ENCODE measurements at places on chromosomes 12 and 14.

- DNase-seq, result no peak
Observed at GRCh38 chr14:22900081-22900799, 17.2 kb downstream of the REM2 start.

GRCh38 chr14:33110737-33111443 lies 172.2 kb downstream of the NPAS3 start:
- DNase-seq, result no peak

DNA sequence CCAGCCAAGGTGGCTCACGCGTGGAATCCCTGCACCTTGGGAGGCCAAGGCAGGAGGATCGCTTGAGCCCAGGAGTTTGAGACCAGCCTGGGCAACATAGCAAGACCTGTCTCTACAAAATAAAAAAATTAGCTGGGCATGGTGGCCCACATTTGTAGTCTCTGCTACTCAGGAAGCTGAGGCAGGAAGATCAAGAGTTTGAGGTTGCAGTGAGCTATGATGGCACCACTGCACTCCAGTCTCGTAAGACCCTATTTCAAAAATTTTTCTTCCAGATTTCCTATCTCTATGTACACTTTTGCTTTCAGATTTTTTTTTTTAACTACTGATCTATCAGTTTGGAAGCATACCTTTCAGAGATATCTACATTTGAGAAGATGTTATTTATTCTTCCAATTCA lies 15.3 kb downstream of the SNX6 start:
- DNase-seq, result no peak

DNA sequence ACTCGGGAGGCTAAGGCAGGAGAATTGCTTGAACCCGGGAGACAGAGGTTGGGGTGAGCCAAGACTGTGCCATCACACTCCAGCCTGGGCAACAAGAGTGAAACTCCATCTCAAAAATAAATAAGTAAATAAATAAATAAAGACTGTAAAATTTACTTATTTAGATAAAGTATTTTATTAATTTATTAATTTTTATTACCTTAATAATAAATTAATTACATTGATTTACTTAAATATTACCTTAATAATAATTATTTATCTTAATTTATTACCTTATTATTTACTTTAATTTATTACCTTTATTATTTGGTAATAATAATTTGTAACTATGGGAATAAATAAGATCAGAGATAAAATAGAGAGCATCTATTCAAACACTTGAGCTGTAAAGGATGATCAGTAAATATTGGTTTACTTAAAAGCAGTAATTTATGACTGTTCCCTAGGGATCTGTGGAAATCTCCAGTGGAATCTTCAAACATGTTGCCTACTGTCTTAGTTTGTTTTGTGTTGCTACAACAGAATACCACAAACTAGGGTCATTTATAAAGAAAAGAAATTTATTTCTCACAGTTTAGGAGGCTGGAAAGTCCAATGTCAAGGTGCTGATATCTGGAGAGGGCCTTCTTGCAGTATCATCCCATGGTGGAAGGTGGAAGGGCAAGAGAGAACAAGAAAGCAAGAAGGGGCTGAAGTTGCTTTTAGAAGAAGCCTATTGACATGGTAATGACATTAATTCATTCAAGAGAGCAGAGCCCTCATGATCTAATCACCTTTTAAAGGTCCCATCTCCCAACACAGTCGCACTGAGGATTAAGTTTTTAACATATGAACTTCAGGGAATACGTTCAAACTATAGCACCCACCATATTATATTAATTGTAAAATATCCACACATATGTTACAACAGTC lies 37.1 kb downstream of the SOCS2 start:
- no peak for DNase-seq

GRCh38 chr12:113813229-113813541 lies 152.9 kb downstream of the RBM19 start:
- DNase-seq, result no peak

DNA sequence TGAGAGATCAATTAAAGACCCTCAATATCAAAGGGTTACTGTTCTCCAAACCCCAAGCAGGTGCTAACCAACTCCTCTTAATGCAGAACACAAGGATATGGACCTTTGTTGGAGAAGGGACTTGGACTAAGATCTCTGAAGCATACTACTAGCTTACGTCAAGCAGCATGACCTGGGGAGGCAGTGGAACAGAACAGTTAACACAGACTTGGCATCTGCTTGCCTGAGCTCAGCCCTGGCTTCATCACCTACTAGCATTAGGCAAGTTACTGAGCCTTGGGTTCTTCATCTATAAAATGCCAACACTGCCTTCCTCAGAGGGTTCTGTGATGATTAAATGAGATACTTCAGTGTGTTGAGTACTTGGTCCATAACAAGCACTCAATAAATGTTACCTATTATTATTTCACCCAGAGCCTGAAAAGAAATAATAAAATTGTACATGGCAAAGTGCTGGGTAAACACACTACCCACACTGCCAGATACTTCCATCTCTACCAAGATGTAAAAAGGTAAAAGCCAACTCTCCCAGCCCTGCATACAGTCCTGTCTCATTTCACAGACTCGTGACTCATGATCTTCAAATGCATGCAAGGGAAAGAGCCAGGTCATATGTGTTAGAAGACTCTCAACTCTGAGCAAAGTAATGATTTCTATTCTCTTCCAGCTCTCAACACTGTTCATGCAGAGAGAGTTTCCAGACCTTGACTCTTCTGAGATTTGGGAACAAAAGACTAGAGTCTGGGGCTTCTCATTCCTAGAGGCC lies 39.7 kb downstream of the FMNL3 start:
- no peak for DNase-seq

- no peak for DNase-seq
Observed at GRCh38 chr12:126617312-126617711, 1552.1 kb downstream of the AACS start.

DNA sequence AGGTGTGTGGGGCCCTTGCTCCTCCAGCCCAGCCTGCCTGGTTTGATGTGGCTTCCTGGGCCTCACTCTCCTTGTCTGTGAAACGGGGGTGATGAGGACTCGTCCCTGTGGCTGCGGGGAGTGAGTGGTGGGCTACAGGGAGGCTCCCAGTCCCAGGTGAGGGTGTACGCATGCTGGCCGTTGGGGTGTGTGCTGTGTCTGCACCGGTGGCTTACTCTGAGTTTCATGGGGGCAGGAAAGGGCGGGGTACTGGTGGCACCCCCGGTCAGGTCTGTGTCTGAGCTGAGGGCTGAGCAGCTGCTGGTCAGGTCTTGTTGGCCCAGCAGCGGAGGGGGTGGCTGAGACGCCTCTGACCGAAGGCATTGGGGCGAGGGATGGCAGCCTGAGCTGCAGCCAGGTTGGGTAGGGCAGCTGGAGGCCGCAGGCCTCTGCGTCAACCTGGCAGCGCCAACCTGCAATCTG lies 11.2 kb downstream of the ULK1 start:
- DNase-seq, result no peak

- DNase-seq, result no peak
Observed at GRCh38 chr14:30214014-30214413, 286.4 kb upstream of the PRKD1 start.

- no peak for DNase-seq
Observed at GRCh38 chr14:30354439-30354838, 204.5 kb upstream of the G2E3 start.

- DNase-seq, result no peak
Observed at GRCh38 chr12:3977621-3978020, 104.4 kb upstream of the PARP11 start.

DNA sequence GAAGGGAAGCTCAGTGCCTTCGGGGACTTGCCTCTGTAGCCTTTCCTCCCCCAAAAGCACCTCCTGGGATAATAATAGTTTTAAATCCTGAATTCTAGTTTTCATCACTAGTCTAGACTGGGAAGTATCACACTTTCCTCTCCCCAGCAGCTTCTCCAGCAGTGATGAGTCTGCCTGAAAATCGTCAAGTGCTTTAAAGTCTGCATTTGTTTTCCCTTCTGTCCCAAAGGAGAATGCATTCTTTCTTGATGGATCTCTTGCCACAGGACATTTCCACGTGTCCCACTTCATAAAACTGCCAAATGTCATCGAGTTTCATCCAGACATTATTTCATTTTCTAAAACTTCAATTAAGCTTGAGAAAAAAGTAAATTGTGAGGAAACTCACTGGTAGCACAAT lies 15.0 kb downstream of the CSRP2 start:
- DNase-seq, result no peak

- no peak for DNase-seq
Observed at GRCh38 chr12:88816201-88816600, 235.9 kb upstream of the KITLG start.

DNA sequence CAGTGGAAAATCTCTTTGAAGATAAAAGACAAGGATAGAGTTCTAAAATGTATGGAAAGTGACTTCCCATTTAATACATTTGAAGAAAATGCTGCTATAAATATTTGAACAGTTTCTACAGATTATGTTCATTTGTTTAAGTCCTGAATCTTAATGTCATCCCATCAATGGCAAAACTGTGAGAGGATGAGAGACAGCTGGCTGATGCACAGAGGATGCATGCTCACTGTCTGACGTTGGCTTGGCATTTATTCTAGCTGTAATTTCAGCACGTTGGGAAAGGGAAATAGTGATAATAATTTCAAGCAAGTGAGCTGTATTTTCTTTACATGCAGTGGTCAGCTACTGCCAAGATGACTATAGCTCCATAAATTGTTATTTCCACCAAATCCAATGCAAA lies 40.5 kb downstream of the PPFIA2 start:
- DNase-seq, result no peak

GRCh38 chr12:116404913-116405611 lies 127.6 kb upstream of the MED13L start:
- DNase-seq, result no peak

GRCh38 chr12:64286521-64286920 lies 64.4 kb upstream of the KICS2 start:
- no peak for DNase-seq

DNA sequence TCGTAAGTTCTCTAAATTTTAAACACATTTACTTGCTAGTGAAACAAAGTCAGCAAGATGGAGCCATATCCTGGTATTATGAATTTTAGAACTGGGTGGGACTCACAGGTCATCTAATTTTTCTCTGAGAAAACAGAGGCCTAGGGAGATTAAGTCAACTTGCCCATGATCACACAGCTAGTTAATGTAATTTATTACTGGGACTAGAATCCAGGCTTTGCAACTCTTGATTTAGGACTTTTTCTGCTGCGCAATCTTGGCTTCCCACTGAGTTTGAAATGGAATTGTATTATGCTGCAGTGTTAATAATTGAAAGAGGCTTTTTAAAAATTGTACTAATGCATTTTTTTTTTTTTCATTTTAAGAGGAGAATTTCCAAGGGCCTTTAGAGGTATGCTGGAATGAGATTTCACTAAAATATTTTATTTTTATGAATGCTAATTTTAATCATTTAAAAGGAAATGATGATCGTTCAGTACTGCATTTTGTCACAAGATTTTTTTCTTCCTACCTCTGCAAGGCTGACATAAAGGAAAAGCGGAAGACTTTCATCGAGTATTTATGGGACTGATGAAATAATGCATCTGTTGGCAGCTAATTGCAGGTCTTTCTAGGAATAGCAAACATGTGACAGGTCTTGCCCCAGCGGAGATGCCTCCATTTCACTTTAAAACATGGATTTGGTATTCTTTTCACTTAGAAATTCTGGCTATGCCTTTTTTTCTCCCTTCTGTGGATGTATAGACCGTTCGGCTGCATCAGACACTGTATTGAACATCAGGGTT lies 9.6 kb downstream of the CRADD start:
- no peak for DNase-seq

- DNase-seq, result no peak
Observed at GRCh38 chr12:11767798-11768197, 118.3 kb downstream of the ETV6 start.

DNA sequence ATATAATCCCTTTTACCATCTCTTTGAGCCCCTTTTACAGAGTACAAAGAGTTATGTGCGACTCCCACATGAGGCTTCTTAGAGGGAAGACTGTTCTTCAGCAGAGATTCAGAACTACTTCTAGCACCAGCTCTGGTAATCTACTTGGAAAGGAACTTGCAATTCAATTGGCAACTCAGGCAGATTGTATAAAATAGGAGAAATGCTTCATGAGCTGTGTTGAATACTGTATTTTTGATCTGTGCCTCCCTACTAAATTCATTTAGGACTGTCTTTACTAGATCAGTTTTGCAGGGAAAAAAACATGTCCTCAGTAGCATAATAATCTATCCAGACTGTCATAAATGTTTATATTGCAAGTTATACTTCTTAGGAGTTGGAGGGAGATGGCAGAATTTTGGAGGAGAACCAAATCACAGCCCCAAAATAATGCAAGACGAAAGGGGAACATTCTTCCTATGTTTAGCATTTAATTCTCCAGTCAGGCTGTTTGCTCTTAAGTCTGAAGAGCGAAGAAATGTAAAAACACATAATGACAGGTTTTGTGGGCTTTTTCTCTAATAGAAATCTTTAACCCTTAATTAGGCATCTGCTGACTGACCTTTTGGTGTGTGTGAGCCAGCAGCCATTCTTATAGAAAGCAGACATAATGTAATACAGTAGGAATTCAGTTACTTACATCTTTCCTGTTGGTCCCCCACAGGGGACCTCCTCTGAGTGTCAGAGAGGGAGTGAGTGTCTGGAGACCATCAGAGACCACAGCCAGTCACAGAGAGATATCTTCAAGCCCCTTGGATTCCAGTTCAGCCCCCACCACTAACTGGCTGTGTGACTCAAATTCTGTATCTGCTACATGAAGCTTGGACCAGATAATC lies 3.9 kb downstream of the ANO4 start:
- no peak for DNase-seq

GRCh38 chr12:49933796-49934195 lies 16.7 kb upstream of the AQP2 start:
- no peak for DNase-seq

DNA sequence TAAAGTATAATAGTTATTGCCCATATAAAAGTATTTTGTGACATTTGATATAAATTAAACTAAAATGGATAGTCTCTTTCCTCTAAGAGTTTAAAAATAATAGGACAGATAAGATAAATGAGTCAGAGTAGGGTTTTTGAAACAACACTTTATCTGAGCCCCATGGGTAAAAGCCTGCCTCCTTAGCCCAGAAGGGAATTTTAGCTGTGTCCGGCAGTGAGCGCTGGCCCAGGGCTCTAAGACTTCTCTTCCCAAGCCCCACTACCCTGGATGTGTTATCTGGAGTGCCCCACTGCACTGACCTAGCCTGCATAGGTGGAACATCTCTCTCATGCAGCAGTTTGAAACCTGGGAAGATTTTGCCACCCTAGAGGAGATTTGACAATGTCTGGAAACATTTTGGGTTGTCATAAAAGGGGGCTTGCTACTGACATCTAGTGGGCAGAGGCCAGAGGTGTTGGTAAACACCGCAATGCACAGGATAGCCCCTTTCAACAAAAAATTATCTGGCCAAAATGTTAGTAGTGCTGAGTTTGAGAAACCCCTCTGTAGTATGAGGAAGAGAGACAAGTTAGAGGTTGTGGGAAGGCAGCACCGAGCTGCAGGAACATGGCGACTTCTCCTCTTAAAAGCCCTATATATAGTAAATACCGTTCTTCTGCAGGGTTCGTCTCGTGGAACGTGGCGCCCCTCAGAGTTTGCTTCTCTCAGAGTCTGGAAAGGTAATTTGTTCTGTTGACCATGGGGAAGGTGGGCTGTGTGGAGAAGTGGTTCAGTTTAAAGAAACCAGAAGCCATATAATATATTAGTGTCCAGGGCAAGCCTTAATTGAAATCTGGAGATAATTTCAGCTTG lies 29.3 kb upstream of the ATF1 start:
- DNase-seq, result no peak
